ENCODE measurements at places on chromosomes 5 and 9.

GRCh38 chr9:69542942-69543704 is 129.0 kb downstream of the APBA1 start:
- no peak for DNase-seq

DNA sequence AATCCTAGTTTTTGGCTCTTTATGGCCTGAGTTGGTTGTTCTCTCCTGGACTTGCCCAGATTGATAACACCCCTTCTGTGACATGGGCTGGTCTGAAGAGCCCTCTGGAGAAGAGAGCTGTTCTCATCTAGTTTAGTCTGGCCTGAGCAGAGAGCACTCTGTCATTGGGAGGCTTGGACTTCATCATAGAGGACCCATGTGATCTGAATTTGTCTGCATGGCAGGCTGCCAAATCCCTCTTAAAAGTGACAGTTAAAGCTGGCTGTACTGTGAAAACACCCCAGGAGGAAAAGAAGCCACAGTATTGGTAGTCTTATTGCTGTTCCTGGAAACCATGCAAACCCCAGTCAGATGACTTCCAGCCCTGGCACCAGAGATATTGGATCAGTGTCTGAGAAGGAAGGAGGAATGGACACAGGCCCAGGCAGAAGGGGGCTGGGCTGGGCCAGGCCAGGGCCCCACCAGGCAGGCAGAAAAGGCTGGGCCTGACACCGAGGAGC is 3.7 kb upstream of the WDR31 start:
- no peak for DNase-seq

- DNase-seq, result no peak
These were observed 83.0 kb upstream of the FREM1 start for GRCh38 chr9:14993061-14993800.

- no peak for DNase-seq
These were observed 5.1 kb upstream of the EGR1 start for GRCh38 chr5:138460032-138460693.

GRCh38 chr9:99749641-99750040 is 72.0 kb upstream of the NR4A3 start:
- DNase-seq, result no peak

GRCh38 chr5:5288201-5288600 is 134.3 kb upstream of the ICE1 start:
- DNase-seq, result no peak

- no peak for DNase-seq
These were observed 65.4 kb downstream of the MVB12B start for GRCh38 chr9:126391713-126392661.

GRCh38 chr5:174745590-174746103 is 21.3 kb downstream of the MSX2 start:
- DNase-seq, result no peak

DNA sequence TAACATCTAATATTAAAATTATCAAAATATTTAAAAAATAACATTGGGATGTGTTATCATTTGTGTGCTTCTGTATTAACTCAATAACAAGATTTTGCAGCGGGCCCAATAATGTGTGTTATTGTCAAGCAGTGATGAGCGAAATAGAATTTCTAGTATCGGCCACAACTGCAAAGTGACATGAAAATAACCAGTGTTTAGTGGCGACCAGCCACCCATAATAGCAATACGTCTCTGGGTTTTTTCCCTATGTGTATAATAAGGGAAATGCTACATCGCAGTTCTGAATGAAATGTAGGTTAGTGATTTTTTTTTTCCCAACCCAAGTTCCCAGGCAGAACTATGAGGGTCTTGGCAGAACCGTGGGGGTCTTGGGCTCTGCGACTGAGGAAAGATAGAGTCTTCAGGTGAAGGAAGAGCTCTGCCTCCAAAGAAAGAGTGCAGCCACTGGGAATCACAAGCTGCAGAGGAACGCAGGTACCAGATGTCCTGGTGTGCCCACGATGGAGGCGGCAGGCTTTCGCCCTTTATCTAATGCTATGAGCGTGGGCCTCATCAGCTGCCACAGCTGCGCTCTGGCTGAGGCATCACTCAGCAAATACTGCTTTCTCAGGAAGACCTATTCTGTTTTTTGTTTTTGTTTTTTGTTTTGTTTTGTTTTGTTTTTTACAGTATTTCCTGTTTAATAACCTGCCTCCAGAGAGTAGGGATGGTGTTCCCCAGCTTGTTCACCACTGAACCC is 235.0 kb downstream of the ROR2 start:
- no peak for DNase-seq

DNA sequence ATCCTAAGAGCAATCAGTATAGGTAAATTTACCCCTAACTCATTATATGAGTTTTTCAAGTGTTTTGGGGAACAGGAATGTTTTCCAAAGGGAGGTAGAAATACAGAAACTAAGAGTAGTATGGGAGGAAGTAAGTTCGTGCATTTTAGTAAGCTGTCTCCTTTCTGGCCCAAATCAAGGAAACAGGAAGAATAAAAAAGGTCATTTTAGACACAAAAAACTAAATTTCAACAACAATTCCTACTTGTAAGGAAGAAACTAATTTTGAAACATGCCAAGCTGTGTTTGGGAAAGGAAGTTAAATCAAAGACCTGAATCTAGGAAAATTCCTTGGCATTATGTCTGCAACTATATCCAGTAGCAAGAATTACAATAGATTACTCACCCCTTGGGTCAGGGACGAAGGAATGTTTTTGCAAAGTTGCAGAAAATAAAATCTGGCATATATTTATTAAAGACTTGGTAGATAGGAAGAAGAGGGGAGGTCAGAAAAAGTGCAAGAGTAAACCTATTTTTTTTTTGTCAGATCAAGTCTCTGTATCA is 6.5 kb upstream of the RPS6 start:
- no peak for DNase-seq

DNA sequence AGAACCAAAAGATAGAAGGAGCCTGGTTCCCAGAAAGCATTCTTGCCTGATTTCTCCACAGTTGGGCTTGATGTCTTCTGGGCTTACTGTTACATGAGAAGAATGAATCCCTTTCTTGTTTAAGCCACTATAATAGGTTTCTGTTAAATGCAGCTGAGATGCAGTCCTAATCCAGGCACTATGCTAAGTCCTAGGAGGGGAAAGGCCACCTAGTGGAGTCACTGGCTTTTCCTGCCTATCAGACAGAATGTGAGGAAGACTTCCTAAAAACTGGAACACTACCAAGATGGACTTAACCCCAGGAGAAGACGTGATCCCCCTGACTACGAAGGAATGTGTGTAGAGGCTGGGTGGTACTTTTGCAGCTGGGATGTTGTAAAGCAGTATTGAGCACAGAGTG is 34.3 kb upstream of the FSD1L start:
- no peak for DNase-seq

DNA sequence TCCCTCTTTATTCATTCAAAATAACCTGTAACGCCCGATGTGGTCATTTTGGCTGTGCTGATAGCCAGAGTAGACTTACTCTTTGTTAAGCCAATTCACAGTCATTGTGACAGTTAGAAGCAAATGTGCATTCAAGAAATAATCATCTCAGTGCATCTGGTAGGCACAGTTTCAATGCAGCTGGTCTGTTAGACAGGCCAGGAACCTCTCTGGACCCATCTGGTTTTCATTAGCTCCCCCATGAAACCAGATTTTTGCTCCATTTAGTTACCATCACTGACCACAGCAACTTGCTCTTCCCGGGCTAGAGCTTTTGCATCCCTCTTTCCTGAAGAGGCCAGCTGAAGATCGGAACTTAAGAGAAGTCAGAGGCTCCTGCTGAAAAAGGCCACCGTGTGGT is 284.2 kb downstream of the NSG2 start:
- no peak for DNase-seq

GRCh38 chr5:178068293-178068692 is 45.0 kb upstream of the N4BP3 start:
- DNase-seq, result no peak

DNA sequence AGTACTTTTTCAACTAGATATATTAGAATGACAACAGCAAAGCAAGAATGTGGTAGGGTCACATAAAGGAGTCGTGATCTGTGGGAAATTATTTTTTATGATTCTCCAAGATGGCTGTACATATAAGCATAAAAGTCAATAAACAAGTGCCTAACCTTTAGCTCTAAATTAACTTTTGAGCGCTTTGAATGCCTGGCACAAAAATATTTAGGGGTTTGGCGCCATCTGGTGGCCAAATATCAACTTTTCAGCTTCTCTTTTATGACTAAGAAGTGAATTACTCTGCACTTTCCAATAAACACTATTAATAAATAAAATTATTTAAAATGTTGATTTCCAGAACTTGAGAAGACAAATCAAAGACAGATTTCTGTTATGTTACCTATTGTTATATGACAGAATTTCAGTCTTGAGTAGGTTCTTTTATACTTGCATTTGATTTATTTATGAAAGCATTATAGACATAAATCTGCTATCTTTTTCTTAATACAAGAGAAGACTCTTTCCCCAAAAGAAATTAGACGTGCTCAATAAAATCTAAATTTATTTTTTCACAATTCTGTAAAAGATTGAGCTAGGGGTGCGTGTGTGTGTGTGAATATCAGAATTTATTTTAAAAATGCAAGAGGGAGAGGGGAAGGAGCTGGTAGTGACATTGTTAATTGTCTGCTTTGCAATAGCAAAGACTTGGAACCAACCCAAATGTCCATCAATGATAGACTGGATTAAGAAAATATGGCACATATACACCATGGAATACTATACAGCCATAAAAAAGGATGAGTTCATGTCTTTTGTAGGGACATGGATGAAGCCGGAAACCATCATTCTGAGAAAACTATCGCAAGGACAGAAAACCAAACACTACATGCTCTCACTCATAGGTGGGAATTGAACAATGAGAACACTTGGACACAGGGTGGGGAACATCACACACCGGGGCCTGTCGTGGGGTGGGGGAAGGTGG is 36.7 kb upstream of the ARRDC3 start:
- DNase-seq, result peak; percentile 37

GRCh38 chr9:87662808-87663528 is 63.0 kb upstream of the CTSL start:
- DNase-seq, result peak; percentile 51

DNA sequence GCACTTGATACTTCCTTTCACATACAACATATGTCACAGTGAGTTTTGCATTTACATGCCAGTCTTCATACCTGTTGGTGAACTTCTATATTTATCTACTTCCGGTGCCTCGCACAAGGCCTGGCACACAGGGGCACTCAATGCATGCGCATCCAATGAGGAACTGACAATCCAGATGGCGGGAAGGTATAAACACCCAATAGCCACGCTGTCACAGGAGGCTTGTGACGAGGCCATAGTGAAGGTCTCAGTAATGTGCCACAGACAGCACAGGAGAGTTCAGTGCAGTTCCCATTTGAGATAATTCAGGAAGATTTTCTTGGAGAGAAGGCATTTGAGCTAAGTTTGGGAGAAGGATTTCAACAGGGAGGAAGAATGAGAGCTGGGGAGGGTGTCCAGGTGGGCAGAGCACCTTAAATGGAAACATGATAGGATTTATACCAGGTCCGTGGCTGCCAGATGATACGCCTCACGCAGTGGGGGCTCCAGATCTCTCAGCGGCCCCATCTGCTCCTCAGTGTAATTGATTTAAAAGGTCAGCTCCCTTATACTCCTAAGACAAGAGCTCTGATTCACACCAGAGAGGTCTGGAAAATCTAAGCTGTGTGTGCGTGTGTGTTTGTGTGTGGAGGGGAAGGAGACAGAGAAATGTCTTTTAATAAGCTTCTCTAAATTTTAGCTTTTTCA is 206.2 kb downstream of the DCP2 start:
- DNase-seq, result no peak

DNA sequence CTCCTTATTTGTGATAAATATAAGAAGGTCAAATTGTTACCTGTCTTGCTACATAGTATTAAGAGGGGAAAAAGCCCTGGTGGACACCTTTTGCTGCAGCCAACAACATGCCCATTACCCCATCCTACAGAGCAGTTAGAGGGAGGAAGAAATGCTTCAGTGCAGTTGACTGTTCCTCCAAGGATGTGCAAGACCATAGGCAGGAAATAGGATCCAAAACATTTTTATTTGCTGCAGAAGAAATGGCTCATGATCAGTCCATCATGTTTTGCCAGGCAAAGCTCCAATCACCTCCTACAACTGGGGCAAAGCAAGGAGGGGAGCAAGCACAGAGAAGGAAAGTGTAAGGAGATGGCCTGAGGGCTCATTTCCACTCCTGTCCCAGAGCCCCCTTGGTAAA is 399.1 kb upstream of the PIK3R1 start:
- no peak for DNase-seq

DNA sequence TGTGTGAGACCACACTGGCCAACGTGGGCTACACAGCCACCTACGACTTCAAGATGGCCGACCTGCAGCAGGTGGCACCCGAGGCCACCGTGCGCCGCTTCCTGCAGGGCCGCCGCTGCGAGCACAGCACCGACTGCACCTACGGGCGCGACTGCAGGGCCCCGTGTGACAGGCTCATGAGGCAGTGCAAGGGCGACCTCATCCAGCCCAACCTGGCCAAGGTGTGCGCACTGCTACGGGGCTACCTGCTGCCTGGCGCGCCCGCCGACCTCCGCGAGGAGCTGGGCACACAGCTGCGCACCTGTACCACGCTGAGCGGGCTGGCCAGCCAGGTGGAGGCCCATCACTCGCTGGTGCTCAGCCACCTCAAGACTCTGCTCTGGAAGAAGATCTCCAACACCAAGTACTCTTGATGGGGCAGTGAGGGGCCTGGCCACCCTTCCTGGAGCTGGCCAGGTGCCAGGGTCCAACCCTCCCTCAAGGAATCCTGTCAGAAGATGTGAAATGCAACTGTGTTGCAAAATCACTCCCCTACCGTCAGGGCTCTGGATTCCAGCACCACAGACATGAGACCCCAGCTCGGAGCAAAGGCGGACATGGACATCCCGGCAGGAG is 11.1 kb downstream of the DIPK1B start:
- DNase-seq, result no peak

DNA sequence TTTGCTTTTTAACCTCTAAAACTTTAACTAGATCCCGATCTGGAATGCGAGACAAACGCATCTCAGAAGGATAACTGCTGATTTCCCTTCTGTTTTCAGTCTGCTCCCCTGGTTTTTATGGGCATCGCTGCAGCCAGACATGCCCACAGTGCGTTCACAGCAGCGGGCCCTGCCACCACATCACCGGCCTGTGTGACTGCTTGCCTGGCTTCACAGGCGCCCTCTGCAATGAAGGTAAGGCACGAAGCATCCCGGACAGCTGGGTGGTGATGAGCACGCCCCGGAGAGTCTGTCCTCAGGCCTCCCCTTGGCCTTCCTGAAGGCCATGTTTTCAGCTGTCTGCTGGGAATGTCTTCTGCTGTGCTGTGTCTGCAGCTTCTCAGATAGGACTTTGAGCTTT is 82.9 kb upstream of the PRRC1 start:
- DNase-seq, result no peak

- no peak for DNase-seq
These were observed 82.6 kb upstream of the GAS1 start for GRCh38 chr9:87029905-87030304.

DNA sequence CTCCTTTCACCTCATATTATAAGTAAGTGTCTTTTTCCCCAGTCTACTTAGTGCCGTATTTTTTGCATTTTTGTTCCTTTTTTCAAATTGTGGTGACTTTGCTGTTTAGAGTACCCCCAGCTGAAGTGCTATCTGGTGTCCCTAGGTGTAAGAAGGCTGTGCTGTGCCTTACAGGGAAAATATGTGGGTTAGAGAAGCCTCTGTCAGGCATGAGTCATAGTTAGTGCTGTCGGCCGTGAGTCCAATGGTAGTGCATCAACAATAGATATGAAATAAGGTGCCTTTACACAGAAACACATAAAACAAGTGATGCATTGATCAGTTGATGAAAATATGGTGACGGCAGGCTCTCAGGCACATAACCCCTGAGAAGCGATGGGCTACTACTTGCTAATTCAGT is 20.1 kb downstream of the SYK start:
- DNase-seq, result no peak

- DNase-seq, result no peak
These were observed 262.5 kb upstream of the GRIN3A start for GRCh38 chr9:102000956-102001355.
